ENCODE measurements at places on chromosomes 2 and 18.

DNA sequence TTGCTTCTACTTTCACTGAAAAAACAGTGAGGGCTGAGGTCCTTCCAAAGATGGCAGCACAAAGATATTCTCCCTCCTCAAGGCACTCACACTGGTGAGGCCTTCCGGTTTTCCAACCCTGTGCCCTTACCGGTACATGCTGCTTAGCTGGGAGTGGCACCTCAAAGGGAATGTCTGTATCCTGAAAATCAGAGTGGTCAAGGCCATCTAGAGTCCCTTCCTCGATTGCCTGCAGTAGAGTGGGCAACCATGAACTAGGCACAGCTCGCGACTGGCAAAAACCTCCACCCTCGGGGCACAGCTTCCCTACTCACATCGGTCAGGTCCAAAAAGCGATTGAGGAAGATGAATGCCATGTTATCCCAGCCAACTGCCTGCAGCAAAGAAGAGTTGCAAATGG is 3.4 kb downstream of the KRTCAP3 start:
- no peak for DNase-seq

- DNase-seq, result no peak
These were observed 103.1 kb downstream of the DTNB start for GRCh38 chr2:25570161-25570845.

DNA sequence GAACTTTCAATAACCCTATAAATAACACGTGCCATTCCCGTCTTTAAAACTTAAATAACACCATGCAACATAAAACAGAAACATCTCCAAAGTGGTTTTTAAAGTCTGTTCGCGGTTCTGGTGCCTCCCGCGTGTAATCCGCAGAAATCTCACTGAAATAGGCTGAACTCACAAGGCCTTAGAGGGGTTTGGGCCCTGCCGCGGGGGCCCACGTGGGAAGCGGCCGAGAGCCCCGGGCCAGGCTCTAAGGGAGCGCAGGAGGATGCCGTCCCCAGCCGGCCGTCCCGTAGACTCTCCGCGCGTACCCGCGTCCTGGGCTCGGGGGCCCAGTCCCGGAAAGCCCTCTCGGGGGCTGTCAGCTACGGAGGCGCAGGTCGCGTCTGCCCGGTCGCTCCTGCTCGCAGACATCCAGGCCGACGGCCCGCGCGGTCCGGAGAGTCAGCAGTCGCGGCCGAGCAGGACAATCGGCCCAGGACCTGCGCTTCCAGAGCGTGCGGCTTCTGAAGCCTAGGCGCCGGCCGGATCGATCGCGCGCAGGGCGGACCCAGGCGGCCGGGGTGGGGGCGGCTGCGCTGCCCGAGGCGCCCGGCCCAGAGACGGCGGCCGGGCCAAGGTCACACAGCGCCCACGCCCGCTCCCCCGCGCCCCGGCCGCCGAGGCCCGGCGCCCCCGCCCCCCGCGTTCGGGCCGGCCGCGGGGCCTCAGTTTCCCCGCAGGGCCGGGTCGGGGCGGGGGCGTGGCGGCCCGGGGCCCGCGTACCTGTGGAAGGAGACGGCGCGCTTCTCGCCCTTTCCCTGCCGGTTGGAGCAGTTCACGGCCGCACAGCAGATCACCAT is 558 bp downstream of the THAP4 start:
- DNase-seq, result peak; percentile 54

GRCh38 chr2:71156573-71156972 is 26.1 kb downstream of the MPHOSPH10 start:
- no peak for DNase-seq

DNA sequence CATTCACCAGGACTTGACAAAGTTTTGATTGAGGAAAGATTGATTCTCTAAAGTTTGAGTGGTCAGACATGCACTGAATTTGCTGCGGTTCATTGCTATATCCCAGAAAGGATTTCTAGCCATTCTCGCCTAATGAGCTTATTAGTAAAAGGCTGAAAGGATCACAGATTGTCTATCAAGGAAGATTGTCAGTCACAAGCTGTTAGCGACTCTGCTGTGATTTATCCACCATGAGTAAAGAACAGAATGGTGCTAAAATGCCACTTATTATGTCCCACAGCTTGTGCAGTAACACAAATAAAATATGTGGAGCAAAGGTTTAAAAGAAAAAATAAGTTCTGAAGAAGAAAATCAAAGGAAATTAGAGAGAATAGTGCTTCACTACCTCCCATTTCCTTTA is 701.2 kb upstream of the CDH7 start:
- DNase-seq, result no peak

DNA sequence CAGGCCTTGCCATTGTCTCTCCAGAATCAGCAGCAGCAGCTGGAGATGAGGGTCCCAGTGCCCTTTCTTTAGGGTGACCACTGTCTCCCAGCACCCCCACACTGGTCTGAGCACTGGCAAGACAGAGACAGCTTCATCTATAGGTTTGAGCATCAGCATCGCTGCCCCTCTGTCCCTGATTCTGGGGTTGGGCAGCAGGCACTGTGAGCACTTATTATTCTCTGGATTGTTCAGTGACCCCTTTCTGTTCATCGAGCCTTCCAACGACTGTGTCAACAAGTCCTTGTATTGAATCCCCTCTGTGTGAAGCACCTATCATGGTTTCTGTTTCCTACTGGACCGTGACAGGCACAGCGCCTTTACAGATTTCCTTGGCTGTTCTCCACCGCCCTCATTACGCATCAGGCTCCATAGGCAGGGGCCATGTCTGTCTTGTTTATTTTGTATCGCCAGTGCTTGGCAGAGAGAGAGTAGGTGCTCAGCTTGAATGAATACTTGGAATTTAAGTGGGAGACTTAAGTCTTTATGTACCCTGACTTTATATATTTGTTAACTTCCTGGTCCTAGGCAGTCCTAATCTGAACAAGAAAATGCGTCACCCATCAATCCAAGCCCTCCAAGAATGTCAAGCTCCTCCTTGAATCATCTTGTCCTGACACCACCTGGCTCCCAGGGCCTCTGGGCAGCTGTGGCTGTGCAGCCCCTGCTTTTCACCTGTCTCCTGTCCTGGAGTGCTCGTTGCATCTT is 11.4 kb downstream of the MALL start:
- DNase-seq, result no peak

DNA sequence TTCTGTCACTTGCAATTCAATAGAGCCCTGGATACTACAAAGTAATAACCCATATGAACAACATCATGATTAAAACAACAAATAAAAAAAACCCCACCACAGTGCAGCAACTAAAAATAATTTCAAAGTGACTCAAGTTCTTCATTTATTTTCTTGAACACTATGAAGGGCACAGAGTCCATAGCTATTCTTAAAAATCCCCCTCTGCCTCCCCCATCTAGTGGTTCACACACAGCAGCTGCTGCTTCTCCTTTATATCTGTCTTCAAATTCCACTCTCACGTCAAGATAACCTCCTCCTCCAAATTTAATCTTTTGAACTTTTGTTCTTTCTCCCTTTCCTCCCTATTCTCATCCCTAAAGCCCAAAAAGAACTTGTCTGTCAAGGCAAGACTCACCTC is 591.3 kb downstream of the ZEB2 start:
- DNase-seq, result no peak

DNA sequence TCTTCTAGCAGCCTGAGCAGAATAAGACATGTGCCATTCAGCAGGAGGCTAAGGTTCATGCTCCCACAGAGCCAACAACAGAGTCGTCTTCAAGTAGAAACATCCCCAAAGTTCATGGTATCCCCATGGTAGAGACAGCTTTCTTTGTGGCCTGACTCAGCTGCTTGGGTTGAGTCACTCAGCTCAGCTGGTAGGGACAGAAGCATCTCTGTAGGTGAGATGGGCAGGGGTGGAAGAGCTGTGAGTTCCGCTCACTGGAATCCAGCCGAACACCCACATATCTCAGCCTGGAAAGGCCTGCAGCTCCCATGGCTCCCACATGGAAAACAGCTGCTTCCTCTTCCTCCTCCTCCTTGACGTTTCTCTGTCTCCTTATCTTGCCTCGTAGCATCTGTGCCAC is 792.7 kb downstream of the RNF144A start:
- no peak for DNase-seq

GRCh38 chr2:184302506-184302905 is 295.8 kb upstream of the ZNF804A start:
- DNase-seq, result no peak

GRCh38 chr2:136247204-136247950 is 129.4 kb upstream of the CXCR4 start:
- DNase-seq, result no peak

DNA sequence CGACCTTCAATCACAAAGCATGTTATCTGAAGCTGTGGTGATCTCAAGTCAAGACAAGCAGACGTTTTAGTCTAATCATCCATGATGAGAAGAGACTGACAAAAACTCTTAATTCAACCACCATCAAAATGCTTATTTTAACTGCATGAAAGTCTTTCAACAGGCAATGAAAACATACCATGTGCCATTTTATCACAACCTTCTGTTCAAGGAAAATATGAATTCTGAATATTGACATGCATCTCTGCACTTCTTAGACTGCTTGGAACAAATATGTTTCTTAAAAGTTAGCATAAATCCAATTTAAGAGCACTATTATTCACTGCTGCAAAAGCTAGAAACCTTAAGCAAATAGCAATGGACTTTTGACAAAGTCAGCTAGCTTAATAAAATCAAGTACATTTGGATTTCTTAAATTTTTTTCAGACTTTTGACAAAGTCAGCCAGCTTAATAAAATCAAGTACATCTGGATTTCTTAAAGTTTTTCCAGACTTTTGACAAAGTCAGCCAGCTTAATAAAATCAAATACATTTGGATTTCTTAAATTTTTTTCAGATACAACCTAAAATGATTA is 70.9 kb downstream of the OLA1 start:
- no peak for DNase-seq

GRCh38 chr2:159160412-159160811 is 126.1 kb downstream of the WDSUB1 start:
- no peak for DNase-seq

- no peak for DNase-seq
These were observed 22.9 kb downstream of the WIPF1 start for GRCh38 chr2:174574657-174575056.

DNA sequence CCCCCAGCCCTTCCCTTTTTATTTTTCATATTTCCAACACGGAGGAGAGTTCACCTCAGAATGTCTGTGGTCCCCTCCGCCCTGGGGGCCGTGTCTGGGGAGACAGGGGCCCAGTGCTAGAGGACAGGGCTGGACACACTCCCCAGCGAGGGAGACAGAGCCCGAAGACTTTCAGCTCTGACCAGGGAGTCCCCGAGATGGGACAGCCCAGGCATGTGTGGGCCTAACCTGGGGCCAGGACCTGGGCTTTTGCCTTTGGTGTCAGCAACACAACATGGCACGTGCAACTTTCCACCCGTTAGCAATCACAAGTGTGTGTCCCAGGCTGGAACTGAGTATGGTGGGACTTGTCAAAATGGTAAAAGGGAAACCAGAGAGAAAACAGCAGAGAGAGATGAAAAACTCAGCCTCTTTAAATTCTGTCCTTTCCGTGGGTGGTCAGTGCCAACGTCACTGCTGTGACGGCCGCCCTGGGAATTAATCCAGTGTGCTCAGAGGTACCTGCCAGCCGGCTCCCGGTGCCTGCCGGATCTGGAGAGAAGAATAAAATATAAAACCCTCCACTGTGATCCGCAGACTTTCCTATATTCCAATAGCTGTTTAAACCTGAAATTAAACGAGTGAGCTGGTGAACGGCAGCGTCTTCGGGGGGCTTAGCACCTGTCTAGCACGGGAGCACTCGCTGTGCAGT is 245.8 kb downstream of the EIPR1 start:
- no peak for DNase-seq

GRCh38 chr2:238882082-238882755 is 34.3 kb downstream of the TWIST2 start:
- DNase-seq, result no peak

GRCh38 chr2:119383410-119384140 is 16.8 kb downstream of the DBI start:
- DNase-seq, result no peak

DNA sequence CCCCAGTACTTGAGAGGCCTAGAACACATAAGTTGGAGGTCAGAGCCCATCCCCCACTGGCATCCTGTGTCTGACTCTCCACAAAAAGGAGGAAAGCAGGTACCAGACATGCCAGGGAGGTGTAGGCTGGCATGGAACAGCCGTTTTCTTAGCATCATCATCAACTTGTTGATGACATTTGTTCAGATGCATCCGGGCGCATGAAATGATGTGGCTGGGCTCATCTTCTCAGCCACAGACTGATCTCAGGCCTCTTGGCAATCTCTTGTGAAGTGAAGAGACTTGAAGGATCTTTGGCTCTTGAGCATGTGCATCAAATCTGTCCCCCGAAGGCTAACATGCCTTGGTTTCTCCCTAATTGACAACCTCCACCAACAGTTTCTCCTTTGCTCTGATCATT is 243.3 kb downstream of the TSN start:
- DNase-seq, result no peak

GRCh38 chr2:222669353-222669752 is 2.1 kb upstream of the MOGAT1 start:
- no peak for DNase-seq

DNA sequence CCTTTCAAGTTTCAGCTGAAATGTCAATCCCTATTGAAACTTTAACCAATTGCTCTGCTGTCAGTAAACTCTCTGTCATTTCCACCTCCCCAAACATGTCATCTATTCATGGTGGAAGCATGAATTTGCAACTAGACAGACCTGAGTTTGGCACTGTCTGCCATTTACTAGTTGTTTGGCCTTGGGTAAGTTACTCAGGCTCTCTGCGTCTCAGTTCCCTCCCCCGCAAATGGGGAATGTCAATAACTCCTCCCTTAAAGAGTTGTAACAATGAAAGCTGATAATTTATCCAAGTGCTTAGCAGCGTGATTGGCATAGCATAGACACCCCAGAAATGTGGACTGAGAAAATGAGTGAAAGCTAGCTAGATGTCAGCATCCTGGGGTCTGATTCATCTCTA is 73.3 kb upstream of the THOC1 start:
- DNase-seq, result no peak

GRCh38 chr2:213425618-213426017 is 141.4 kb downstream of the SPAG16 start:
- DNase-seq, result no peak

DNA sequence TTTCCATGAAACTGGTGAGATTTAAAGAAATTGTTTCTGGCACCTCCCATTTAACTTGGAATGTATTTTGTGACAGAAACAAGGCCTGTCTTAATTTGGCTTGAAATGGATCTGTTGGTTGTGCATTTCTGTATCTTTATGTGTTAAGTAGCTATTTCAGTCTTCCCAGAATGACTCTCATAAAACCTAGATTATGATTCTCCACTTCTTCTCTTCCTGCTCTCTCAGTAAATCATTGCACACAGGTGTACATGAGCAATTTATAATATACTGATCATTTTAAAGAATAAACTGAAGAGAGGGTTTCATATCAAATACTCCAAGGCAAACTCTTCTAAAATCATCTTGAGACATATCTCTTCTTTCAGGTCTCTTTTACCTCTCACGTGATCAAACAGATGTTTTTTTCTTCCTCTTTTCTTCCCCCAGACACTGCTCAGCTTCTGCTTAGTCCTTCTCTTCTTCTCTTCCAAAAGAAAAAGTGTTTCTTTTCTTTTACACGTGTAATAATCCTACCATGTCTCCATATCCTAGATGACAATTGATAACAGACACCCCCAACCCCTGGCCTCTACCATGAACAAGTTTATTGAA is 112.0 kb downstream of the PPP1R1C start:
- DNase-seq, result no peak
